ENCODE measurements at places on chromosomes 3 and 15.

GRCh38 chr3:186828340-186828739 is 14.2 kb upstream of the ADIPOQ start:
- no peak for DNase-seq

- no peak for DNase-seq
Measured at GRCh38 chr15:22942306-22942855, 37.8 kb downstream of the CYFIP1 start.

GRCh38 chr3:10198761-10199649 is 34.3 kb downstream of the IRAK2 start:
- peak; percentile 30 for DNase-seq

- no peak for DNase-seq
Measured at GRCh38 chr15:62369454-62369853, 204.4 kb upstream of the C2CD4B start.

DNA sequence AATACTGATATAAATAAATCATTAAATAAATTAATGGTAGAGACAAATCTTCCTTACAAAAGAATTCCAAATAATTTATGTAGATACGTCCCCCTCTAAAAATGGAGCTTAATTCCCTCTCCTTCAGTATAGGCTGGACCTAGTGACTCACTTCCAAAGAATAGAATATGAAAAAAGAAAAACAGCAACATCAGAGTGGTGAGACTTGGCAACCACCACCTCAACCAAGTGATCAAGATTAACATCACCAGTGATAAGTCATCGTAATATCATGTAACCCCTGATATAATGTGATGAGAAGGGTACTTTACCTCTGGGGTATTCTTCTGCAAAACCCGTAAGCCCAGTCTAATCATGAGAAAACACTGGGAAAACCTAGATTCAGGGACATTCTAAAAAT is 13.4 kb downstream of the GOLGB1 start:
- no peak for DNase-seq

DNA sequence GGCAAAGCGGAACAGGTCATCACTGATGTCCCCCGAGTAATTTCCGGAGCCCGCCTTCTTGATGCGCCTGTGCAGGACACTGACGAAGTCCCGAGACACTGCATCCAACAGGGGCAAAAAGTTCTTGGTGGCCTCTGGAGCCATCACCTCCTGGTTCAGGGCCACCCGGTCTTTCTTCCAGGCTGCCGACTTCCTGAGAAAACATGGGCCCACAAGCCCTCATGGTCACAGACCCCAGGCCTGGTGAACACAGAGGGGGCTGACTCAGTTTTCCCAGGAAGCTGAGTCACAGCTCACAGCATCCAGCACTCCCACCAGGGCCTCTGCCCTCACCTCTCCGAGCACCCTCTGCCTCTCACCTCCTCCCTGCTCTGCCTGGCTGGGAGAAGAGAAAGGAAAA is 22.4 kb downstream of the CYP11A1 start:
- no peak for DNase-seq

DNA sequence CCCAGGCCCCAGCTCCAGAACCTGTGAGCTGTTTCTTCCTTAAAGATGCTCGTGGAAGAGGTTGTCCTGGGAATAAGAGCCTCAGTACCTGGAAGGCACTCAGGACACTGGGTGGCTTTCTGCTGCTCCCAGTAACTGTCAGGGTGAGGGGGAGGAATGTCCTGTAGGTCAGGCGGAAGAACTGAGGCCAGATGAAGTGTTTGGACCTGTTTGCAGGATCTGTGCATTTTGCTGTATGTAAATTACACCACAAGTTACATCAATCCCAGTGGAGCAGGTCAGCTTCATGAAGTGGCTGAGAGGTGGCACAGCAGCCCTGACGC is 27.1 kb downstream of the HDAC11 start:
- no peak for DNase-seq

- DNase-seq = no peak
Measured at GRCh38 chr15:77568014-77568972, 64.4 kb downstream of the LINGO1 start.

GRCh38 chr15:50840520-50840919 is 68.0 kb upstream of the AP4E1 start:
- DNase-seq = no peak

DNA sequence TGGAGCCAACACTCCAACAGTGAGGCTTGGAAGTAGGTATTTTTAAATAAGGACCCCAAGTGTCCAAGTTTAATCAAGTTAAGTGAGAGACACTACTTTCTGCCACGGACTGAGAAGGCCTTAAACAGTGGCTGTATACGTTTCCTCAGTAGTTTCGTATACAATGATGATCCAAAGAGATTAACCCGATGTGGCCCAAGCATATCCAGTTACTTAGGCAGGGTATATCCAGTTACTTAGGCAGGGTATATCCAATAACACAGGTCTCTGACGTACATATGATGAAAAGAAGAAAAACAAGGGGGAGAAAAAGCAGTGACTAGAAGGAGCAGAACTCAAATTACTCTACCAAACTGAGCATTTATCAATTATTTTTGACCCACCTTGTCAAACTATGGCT is 591.4 kb downstream of the FOXP1 start:
- no peak for DNase-seq

GRCh38 chr15:95091444-95091843 is 860.1 kb downstream of the MCTP2 start:
- DNase-seq = no peak

GRCh38 chr3:39255503-39256325 is 24.1 kb downstream of the CX3CR1 start:
- no peak for DNase-seq

DNA sequence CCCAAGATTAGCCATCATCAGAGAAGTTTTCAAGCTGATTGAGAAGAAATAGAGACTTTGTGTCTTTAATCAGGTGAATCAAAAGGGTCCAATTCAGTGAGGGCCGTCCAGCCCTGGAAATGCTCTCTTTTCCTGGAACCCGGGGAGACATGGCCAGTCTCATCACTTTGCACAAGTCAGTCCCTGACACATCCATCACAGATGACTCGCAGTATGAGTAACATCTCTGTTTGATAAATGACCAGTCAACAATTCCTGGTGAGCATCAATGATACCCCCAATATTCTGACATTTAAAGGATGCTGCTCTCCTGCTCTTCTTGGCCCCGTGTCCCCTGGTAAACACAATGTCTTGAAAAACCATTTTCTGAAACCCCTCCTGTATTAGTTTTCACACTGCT is 26.7 kb downstream of the C3orf20 start:
- no peak for DNase-seq

- DNase-seq = peak; percentile 10
Measured at GRCh38 chr3:14548321-14548729, 8.2 kb upstream of the GRIP2 start.

GRCh38 chr15:41903782-41904181 is 9.9 kb upstream of the SPTBN5 start:
- DNase-seq = no peak

- DNase-seq = no peak
Measured at GRCh38 chr15:69275074-69275670, 23.5 kb upstream of the PAQR5 start.

GRCh38 chr3:9911863-9912262 is 5.0 kb upstream of the IL17RC start:
- DNase-seq = no peak

- DNase-seq = no peak
Measured at GRCh38 chr15:100341239-100341749, 481 bp downstream of the ADAMTS17 start.

DNA sequence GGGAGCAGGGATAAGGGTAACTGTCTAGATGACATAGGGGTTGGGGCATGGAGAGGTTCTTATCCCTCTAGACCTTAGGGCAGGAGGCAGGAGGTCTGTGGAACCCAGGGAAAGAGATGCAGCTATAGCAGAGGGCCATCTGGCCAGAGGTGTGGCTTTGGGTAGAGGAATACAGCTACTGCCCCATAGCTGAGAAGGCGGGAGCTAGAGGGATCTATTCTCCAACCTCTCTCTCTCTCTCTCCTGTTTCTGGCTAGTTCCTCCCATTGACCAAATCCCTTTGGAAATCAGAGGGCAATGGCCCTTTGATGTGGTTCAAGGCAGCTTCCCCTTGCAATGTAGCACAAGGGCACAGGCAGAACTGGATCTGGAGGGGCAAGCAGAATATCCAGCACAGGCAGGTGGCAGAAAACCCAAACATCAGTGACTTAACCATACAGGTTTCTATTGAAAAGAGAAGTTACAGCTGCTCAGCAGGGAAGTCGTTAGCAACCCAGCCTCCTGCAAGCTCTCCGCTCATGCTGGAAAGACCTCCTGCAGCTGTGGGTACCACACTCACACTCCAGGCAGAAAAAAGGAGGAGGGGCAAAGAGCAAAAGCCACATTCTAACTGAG is 22.3 kb upstream of the LMOD3 start:
- DNase-seq = no peak

DNA sequence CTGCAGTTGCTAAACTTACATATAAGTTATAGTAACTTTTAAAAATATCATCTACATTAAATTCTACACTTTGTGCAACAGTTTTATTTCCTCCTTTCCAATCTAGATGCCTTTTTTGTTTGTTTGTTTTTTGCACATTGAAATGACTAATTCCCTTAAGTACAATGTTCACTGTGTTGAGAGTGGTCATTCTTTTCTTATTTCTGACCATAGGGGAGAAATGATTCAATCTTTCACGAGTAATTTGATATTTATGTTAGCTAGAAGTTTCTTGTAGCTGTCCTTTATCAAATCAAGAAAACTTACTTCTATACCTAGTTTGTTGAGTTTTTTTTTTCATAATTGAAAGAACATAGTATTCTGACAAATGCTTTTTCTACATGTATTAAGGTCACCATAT is 85.0 kb upstream of the CBLB start:
- DNase-seq = no peak

DNA sequence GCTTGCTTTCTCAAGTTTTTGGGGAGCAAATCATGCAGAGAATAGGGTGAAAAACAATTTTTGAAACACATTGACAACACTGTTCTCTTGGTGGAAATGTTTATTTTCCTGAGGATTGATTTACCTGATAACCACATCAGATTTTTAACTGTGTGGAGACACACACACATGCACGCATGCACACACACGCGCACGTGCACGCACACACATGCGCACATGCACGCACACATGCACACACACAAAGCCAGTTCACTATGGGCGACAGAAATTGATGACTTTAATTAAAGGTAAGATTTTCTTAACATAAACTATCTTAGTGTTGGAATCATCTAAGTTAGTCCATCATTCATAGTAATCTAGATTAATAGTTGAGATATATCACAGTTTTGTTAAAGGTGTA is 15.3 kb downstream of the LMLN start:
- no peak for DNase-seq

GRCh38 chr3:38636464-38636863 is 13.0 kb downstream of the SCN5A start:
- no peak for DNase-seq

GRCh38 chr3:195461594-195462307 is 18.9 kb upstream of the ACAP2 start:
- no peak for DNase-seq

DNA sequence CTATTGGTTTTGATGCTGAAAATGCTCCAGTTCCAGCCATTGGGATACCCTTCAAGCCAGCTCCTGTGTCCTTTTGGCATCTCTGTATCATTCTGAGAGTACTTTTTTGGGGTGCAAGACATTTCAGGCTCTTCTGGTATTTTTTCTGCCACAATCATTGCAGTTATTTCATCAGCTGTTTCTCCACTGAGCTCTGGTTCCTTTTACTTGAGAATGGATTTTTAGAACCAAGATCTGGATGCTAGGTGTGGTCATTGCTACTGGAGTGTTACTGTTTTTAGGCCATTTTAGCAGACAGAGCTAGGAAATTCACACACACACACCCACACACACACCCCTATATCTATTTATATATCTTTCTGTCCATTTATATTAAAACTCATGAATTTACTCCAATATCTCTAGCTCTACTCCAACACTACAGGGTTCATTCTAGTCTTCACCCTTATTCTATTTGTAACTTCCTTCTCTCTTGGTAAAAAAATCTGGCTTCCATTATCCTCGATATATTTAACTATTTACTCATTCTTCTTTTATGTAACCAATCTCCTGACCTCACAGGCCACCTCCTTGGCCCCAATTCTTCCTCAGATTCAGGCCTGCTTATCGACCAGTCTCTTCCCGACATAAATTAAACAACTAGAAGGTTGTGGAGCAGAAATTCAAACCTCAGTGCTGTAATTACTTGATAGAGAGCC is 17.0 kb downstream of the SLC35G2 start:
- DNase-seq = no peak

GRCh38 chr3:65925254-65925954 is 113.3 kb downstream of the MAGI1 start:
- DNase-seq = no peak

- DNase-seq = no peak
Measured at GRCh38 chr3:152298393-152299248, 29.9 kb downstream of the MBNL1 start.

DNA sequence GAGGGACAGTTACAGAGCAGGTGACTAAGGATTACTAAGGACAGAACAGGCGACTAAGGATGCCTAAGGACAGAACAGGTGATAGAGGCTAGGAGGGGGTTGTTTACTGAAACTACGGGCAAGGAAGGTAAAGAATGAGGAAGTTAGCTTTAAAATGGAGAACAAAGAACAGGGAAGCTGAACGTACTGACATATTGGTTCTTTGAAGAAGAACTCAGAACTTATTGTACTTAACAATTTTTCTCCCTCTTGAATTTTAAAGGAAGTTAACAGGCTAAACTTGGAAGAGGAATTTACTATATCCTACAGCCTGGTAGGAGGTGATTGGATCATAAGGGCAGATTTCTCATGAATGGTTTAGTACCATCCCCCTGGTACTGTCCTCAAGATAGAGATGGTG is 290.2 kb downstream of the SHQ1 start:
- DNase-seq = no peak

- no peak for DNase-seq
Measured at GRCh38 chr3:127123533-127123932, 69.4 kb upstream of the PRR23E start.

DNA sequence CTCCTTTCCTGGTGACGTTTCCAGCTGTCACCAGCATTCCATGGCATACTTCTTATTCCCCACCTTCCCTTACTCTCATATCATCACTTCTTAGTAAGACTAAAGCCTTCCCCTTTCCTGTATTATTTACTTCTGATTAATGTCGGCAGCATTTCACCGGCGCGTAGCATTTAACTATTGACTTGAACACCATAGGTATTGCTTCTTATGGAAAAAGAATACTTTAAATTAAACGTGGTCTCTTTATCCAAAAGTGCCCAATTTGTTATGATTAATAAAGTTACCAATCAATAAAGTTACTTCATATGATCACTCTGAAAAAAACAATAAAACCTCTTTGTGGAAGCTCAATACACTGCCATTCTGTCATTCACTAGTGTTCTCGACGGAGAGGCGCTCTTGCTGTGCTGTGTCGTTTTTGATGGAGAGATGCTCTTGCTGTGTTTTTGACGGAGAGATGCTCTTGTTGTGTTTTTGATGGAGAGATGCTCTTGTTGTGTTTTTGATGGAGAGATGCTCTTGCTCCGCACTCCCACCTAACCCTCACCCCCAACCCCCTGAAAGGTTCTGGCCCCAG is 165.0 kb downstream of the XXYLT1 start:
- no peak for DNase-seq

DNA sequence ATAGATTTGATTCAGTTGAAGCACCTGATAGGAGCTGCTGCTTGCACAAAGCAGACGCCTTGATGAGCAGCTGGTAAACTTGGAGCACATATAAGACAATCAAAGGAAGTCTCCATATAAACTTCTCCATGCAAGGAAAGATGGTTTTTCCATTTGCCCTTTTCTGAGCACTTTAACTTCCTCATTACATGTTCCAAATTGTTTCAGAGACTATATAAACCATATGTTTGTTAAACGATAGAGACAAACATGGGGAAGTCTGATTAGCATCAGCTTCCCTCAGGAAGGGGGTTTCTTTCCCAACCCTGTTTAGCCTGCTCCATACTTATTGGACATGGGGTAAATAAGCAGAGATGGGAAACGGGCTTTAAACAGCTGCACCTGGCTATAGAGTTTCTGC is 88.0 kb downstream of the DHX36 start:
- DNase-seq = no peak

Data from stimulated activated CD8-positive, alpha-beta memory T cell treated with anti-CD3 and anti-CD28 coated beads, Interleukin-7, amount 100 ng/mL, for 1 hour (primary cell).